Lung (tissue), 17 donors: ENCODE measurements at places on chromosomes 6 and 20. TPM values are rescaled to one million over a fixed set of nuclear protein-coding genes. Genes with fewer than 3 reads are reported as not detected.

GRCh38 chr6:158371261-158371660 is 59.0 kb downstream of the TULP4 start:
- no peak for DNase-seq

DNA sequence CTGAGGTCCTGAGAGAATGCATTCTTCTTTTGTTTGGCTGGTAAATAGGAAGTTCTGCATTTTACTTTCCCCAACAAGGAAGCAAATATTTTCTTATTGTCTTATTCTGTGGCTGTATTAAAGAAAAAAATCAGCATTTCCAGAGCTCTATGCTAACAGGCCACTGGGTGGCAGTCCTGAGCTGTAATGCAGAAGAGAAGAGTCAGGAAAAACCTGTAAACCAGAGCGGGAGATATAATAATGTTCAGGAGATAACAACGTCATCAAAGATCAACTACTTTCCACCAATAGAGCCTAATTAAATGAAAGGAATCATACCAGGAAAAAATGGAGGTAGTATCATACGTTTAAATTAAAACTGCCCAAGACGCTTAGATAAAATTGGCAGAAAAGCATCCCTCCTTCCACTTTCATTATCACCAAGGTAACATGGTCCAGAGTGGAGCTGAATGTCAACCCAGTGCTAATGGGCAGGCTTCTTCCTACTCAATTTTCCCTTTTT is 55.6 kb upstream of the CARMIL1 start:
- DNase-seq = peak; percentile 81

Gene HLA-C
- polyA plus RNA-seq = 239 TPM

- DNase-seq = no peak
These were observed 979 bp upstream of the SOD2 start for GRCh38 chr6:159693894-159694545.

DNA sequence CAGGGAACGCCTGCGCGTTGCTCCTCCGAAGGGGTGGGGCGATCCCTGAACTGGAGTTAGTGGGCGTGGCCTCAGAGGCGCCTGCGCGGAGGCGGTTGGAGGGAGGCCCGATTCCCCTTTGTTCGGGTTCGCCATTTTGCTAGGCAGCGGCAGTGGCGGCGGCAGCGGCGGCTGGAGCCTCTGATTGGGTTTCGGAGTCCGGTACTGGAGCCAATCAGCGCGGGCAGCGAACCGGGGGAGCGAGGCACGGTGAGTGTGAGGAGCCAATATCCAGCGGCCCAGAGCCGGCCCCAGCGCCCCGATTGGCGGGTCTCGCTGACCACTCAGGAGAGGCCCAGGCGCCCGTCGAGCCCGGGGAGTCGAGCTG is at the start of gene NFYA:
NFYA (plus strand) TSS at position 139 of the 367 bp plus-strand sequence. CDS start 6,116 bp downstream, outside the sequence.
- no peak for DNase-seq

Gene OR2J3
- polyA plus RNA-seq = not detected

DNA sequence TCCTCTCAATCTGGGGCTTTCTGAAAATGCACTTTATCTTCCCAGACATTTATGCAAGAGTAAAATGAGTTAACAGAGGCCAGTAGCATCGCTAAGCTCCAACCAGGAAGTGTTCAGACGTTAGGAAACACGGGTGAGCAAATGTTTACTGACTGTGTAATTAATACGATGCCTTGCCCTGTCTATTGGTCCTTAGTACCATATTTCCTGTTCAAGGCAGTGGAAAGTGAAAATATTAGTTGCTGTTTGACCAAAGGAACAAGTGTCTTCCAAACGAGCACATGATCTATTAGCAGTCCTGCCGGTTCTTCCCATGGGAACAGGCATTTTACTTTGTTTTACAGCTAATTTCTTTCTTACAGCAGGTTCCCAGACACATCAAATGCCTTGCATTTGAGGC is 311.1 kb upstream of the JAG1 start:
- DNase-seq = no peak

DNA sequence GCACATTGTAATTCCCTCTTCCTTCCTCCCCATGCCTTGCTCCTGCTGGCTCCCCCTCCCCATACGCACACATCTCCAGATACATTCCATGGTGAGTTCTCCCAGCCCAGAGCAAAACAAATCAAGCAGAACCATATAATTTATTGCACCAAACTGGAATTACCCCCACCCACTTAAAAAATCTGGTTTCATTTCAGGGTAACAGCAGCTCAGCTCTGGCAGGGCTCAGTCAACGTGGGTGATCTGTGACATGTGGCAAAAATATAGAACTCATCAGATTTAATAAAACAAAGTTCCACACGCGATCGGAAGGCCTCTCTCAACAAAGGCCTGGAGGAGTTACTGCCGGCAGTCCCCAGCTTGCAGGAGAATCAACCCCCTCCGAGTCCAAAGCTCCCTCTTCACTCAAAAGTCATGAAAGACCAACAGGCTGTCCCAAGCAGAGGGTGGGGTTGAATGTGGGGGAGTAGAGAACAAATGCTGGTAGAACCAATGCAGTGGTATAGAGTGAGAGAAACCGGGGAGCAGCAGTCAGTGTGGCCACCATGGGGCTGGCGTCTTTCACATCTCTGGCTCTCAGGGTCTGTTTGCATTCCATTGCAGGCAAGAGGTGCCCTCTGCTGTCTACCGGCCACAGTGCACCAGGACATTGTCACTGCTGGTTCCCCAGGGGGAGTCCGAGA is 323.3 kb upstream of the NT5E start:
- DNase-seq = peak; percentile 74

- DNase-seq = no peak
These were observed 744 bp downstream of the RIOK1 start for GRCh38 chr6:7390226-7390878.

Gene TAGAP
- polyA plus RNA-seq = 1.7 TPM

DNA sequence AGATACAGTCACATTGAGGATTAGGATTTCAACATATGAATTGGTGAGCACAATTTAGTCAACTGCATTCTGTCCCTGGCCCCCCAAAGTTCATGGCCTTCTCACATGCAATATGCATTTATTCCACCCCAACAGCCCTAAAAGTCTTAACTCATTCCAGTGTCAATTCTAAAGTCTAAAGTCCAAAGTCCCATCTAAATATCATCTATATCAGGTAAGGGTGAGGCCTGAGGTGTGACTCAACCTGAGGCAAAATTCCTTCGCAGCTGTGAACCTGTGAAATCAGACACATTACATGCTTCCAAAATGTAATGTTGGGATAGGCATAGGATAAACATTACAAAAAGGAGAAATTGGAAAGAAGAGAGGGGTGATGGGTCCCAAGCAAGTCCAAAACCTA is 27.8 kb downstream of the CLIC5 start:
- DNase-seq = no peak

Gene PGC
- polyA plus RNA-seq = 348 TPM

Gene BNIP5
- not detected for polyA plus RNA-seq

- DNase-seq = no peak
These were observed 364.1 kb downstream of the ARHGAP18 start for GRCh38 chr6:129345890-129346289.

DNA sequence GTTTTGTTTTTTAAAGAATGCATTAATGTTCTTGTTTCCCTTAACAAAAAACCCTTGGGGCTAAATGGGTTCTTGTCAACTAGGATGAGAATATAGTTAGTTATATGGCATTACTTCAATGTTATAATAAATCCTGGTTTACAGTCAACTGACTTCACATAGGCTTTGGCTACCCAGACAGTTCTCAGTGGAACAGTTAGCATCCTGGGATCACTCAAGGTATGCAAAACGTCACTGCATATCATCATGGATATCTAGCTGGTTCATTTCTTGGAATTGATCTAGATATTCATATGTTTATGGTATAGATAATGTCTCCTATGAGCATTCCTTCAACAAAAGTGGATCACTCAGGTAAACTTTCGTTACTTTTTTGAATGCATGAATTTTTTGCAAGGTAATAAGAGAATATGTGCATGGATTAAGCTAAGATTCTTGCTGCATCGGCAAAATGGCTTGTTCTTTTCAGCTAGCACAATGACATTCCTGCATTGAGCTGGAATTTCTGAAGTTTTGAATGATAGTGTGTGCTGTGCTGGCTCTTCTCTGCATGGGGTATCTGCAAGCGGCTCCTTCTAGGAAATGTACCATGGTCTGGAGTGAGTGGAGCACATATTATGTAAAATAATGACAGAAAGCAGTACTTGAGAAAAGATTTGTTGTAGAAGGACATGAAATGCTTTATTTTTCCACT is 138.9 kb downstream of the ADGRG6 start:
- no peak for DNase-seq

DNA sequence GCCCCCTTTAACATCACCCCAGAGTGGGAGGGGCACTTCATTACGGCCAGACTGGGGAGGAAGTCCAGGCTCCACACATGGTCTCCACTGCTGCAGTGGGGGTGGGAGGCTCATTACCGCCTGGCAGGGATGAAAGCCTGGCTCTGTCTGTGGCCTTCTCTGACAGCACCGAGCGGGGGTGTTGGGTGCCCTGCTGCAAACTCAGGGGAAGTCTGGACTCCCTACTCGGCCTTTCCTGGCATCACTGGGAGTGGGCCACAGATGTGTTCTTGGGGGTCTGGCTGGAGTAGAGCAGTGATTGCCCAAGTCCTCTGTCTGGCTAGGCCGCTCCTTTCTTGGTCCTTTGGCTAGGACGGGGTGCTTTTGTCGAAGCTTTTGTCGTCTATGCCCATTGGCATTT is 27.1 kb downstream of the TTLL9 start:
- DNase-seq = no peak

Gene FOXC1
- polyA plus RNA-seq = 1.4 TPM

Gene SLC17A3
- polyA plus RNA-seq = not detected

Gene UNC93A
- not detected for polyA plus RNA-seq

GRCh38 chr20:31707994-31708735 is 14.5 kb downstream of the BCL2L1 start:
- DNase-seq = no peak

- no peak for DNase-seq
These were observed 47.7 kb downstream of the PLAGL2 start for GRCh38 chr20:32159766-32160221.

GRCh38 chr6:142841915-142842314 is 103.1 kb downstream of the HIVEP2 start:
- DNase-seq = no peak

Gene TXLNB
- 0.31 TPM for polyA plus RNA-seq

Gene OPRL1
- polyA plus RNA-seq = 3.1 TPM

DNA sequence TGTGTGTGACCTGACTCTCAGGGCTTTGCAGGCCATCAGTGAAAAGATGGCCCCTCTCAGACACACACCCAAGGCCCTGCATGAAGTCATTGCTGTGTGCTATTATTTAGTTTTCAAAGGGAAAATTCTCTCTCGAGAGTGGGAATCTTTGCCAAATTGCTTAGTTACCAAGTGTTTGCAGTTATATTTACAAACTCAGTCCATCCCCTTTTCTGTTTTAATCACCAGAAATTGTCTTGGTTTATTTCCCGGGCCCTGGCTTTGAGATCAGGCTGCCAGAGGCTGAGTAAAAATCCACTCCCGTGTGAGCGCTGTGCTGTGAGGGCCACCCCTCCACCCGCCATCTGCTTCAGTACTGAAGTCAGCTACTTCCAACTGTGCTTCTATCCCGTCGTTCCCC is 163.1 kb downstream of the SOD2 start:
- no peak for DNase-seq

- DNase-seq = no peak
These were observed 711.9 kb upstream of the EYS start for GRCh38 chr6:66418906-66419305.

DNA sequence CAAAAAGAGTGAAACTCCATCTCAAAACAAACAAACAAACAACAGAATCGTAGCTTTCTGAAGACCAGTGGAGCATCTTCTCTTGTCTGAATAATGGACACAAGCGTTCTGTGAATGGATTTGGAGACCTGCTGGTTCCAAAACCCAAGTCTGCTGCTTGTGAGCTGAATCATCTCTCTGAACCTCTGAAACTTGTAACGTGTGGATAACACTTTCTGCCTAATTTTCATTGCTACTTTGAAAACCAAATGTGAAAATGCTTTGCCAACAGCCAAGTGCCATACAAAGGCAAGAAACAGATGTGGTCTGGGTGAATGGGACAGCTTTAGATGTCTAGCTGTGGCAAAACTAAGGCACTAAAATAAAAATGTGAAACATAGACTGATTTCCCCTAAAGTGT is 44.3 kb downstream of the PHACTR1 start:
- no peak for DNase-seq
